ENCODE measurements at places on chromosomes 11 and 22.
A peak's percentile ranks its signal among the peaks of the same experiment; 100 is the strongest.

- DNase-seq = no peak
These were observed 4.0 kb downstream of the ARL14EP start for GRCh38 chr11:30326906-30327305.

DNA sequence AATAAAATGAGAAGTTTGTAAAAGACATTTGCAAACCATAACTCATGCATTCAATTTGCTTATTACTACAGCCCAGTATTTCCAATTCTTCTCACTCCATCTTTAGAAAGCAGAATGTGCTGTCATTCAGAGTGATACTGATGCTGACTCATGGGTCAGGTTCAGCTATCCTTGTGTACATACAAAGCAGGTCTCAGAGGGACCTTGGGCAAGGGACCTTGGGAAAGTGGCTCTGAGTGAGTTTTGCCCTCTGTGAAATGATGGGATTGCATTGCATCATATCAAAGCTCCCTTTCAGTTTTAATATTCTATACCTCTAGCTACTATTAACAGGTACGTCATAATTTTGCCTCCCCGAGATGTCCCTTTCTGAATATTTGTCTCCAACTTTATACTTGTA, 848.7 kb downstream of the OPCML start:
- peak; percentile 43 for DNase-seq

GRCh38 chr22:50342651-50343540, at the start of gene PPP6R2:
Gene PPP6R2, plus strand, starts transcription at chr22:50343327. Its CDS starts 50,582 bp downstream, at chr22:50393909.
- peak; percentile 47 for DNase-seq

DNA sequence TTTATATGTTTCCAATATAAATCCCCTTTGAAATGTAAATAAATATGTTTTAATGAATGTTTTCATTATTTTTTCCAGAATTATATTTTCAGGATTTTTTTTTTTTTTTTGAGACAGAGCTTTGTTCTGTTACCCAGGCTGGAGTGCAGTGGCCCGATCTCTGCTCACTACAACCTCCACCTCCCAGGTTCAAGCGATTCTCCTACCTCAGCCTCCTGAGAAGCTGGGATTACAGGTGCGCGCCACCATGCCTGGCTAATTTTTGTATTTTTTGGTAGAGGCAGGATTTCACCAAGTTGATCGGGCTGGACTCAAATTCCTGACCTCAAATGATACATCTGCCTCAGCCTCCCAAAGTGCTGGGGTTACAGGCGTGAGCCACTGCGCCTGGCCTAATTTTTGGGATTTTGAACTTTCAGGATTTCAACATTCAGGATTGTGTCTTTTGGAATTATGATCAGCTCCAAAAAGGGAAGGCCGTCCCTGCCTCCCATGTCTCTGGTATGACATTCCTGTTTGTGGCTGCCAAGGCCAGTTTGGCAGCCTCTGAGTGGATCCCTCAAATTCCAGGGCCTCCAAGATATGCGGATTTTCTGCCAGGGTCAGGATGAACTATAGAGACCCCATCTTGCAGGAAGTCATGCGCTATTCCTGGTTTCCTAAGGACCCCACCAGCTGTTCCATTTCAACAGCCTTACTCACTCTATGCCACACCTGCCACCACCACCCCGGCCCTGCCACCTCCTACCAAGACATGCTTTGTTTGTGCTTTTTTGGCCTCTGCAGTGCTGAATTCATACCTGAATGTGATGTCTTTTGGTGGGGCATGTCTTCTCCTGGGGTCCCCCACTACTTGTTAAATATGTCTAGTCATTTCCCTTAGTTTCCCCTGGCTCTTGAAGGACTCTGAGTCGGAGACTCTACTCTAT, 21.9 kb upstream of the TMPRSS4 start:
- no peak for DNase-seq

- DNase-seq = no peak
These were observed 11.3 kb upstream of the APOL4 start for GRCh38 chr22:36212901-36213300.

Data from brain microvascular endothelial cell (primary cell).